ENCODE measurements at places on chromosomes 5 and 9.

- no peak for DNase-seq
Observed at GRCh38 chr9:90441814-90442213, 200.8 kb downstream of the DIRAS2 start.

- no peak for DNase-seq
Observed at GRCh38 chr9:130921300-130921988, 17.6 kb downstream of the FIBCD1 start.

- peak; percentile 52 for DNase-seq
Observed at GRCh38 chr9:87007711-87008366, 60.5 kb upstream of the GAS1 start.

DNA sequence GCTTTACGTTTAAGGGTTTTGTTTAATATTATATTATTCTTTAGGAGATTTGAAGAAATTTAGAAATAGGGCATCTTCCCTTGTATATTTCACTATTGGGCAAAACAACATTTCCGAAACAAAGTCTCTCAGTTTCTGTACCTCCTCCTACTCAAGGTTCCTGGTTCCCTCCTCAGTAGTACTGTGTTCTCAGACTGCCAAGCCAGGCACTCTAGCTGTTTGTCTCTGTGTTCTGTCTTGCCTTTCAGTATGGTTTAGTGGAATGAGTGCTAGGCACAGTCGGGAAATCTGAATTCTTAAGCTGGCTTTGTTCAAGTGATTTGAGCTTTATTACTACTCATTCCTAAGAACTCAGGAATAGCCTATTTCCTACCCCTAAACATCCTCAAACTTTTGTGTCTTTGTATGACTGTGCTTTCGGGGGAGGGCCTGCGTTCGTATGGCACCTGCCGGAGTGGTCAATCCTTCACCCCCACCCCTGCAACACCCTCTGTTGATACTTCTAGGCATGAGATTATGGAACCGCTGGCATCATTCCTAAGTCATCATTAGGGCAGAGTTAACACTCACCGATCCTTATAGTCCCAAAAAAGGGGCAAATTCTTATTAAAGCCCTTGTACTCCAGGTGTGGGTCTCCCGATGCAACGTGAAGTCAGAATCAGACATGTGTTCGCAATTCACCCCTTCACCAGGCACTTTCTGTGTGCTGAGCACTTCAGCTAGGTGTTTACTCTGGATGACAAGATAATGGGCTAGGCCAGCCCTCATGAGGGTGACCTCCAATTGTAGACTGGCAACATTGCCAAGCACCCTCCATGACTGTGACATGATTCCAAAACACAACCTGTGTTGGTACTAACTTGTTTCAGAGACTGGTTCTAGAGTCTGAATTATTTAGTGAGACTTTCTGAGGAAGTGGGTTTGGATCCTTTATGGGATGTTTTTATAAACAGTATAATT is 24.5 kb downstream of the SNX18 start:
- DNase-seq: no peak

- DNase-seq: no peak
Observed at GRCh38 chr5:107990881-107991810, 320.4 kb upstream of the EFNA5 start.

- no peak for DNase-seq
Observed at GRCh38 chr5:93307557-93307956, 273.5 kb downstream of the NR2F1-AS1 start.

- DNase-seq: no peak
Observed at GRCh38 chr9:131658377-131659129, 81.3 kb downstream of the RAPGEF1 start.

GRCh38 chr5:176564002-176564401 is 14.9 kb downstream of the CDHR2 start:
- DNase-seq: no peak

GRCh38 chr9:107587191-107587963 is 97.8 kb upstream of the KLF4 start:
- DNase-seq: peak; percentile 20

- DNase-seq: peak; percentile 32
Observed at GRCh38 chr5:60287174-60287771, 393.7 kb upstream of the PDE4D start.

- no peak for DNase-seq
Observed at GRCh38 chr9:27369591-27369990, 72.6 kb upstream of the EQTN start.

- DNase-seq: no peak
Observed at GRCh38 chr5:61620699-61621182, 288.7 kb downstream of the ZSWIM6 start.

DNA sequence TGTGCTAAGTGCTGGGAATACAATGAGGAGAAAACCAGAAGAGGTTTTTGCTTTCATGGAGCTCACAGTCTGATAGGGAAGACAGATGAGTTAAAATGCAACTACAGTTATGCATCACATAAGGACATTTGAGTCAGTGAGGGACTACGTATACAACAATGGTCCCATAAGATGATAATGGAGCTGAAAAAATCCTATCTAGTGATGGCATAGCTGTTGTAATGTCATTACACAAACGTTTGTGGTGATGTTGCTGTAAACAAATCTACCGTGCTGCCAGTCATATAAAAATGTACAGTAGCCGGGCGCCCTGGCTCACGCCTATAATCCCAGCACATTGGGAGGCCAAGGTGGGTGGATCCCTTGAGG is 110.1 kb upstream of the RAD23B start:
- DNase-seq: no peak

GRCh38 chr5:95655575-95655974 is 9.0 kb downstream of the RFESD start:
- no peak for DNase-seq

DNA sequence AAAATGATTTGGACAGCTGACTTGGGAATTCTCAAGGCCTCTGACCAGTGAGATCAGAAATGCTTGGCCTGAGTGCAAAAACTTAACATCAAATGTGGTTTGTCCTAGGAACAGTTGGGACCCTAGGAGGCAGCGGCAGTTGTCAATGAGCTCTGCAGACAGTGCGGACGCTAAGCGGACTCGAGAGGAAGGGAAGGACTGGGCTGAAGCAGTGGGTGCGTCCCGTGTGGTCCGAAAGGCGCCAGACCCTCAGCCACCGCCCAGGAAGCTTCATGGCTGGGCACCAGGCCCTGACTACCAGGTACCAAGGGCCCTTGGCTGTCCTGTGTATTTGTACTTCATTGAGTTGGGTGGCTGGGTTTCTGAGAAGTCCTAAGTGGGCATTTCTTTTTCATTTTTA is 43.7 kb upstream of the POMT1 start:
- DNase-seq: no peak

GRCh38 chr9:109017493-109017892 is 4.2 kb upstream of the CTNNAL1 start:
- no peak for DNase-seq

DNA sequence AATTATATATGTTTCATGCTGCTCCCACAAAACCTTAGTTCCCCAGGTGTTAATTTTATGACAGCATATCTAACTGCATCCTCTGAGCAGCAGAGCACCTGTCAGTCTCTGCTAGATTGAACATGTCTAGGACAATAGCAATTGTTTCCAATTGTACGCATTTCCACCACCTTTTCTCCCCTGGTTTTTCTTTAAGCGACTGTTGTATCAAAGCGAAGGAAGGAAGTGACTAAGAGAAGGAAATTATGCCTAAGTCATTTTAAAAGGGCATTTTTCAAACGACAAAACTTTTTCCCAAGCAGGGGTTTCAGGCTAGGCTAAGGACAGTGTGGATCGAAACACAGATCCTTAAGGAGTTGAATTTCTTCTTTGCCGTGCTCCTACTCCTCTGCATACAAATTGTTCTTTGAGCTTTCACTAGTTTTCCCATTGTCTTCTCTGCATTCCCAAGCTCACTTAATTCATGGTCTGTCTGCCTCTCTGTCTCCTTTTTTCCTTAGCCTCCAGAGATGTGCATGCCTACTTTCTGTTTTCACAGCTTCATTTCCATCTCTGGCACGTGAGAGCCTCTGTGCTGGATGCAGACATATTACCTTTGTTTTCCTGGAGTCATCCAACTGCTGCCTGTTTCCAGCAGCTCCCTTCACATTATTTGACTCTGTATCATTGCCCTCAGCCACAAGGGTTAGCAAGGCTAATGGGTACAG is 39.4 kb upstream of the STARD4 start:
- DNase-seq: no peak

- DNase-seq: no peak
Observed at GRCh38 chr5:39623291-39623865, 198.6 kb upstream of the DAB2 start.
